Activated naive CD4-positive, alpha-beta T cell treated with anti-CD3 and anti-CD28 coated beads for 36 hours (primary cell): ENCODE measurements at places on chromosomes 13 and 19. TPM values are rescaled to one million over a fixed set of nuclear protein-coding genes. Genes with fewer than 3 reads are reported as not detected.

- no peak for DNase-seq
These were observed 15.5 kb upstream of the TNFSF14 start for GRCh38 chr19:6685482-6685881.

GRCh38 chr19:9936326-9937000, at the start of gene OLFM2:
Gene OLFM2, minus strand, starts transcription at chr19:9936515. Its CDS starts 149 bp downstream, at chr19:9936366.
- DNase-seq = no peak

- DNase-seq = no peak
These were observed 257.6 kb downstream of the TEX29 start for GRCh38 chr13:111577956-111578605.

GRCh38 chr19:45251452-45252354, 632 bp downstream of the MARK4 start:
- DNase-seq = peak; percentile 15

DNA sequence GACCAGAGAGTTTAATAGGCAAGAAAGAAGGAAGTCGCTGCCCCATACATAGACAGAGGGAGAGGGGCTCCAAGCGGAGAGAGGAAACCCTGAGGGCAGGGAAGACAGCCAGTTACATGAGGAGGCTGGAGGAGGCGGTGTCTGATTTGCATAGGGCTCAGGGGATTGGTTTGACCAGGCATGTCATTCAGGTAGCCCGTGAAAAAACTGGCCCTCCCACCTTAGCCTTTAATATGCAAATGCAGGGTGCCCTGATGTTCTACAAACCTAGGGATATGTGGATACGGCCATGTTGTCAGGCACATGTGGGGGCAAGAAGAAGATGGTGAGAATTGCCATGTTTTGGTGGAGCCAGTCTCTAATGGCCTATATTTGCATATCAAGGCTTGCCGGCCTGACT, 1461.6 kb downstream of the PCDH9 start:
- no peak for DNase-seq

DNA sequence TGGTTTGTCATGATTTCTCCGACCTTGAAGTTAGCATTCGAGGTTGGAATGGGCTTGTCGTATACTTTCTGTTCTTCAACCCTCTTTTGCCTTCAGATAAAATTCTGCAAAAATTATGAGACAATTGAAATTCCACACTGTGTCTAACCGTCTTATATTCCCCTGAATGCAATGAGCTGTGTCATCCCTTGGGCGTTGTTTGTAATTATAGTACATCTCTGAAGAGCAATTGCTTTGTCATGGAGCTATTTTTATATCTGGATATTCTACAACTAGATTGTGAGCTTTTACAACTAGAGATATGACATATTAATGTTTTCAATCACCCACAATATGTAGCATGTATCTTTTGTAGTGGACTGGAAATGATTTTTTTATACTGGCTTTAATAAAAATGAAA, 631.8 kb upstream of the SLC10A2 start:
- DNase-seq = no peak

STOML3 gene
- not detected for total RNA-seq

COL4A2 gene
- total RNA-seq = not detected

CEACAM8 gene
- total RNA-seq = not detected

SIAH3 gene
- 0.12 TPM for total RNA-seq

- peak; percentile 8 for DNase-seq
These were observed 406.2 kb downstream of the SUCLA2 start for GRCh38 chr13:47594833-47595232.
